ENCODE measurements at places on chromosomes 5 and 9.

- no peak for DNase-seq
These were observed 36.5 kb upstream of the GLDC start for GRCh38 chr9:6681957-6682501.

- DNase-seq, result no peak
These were observed 335.7 kb upstream of the RPS23 start for GRCh38 chr5:82613891-82614290.

- DNase-seq, result no peak
These were observed 54.9 kb downstream of the ASTN2 start for GRCh38 chr9:117359910-117360309.

DNA sequence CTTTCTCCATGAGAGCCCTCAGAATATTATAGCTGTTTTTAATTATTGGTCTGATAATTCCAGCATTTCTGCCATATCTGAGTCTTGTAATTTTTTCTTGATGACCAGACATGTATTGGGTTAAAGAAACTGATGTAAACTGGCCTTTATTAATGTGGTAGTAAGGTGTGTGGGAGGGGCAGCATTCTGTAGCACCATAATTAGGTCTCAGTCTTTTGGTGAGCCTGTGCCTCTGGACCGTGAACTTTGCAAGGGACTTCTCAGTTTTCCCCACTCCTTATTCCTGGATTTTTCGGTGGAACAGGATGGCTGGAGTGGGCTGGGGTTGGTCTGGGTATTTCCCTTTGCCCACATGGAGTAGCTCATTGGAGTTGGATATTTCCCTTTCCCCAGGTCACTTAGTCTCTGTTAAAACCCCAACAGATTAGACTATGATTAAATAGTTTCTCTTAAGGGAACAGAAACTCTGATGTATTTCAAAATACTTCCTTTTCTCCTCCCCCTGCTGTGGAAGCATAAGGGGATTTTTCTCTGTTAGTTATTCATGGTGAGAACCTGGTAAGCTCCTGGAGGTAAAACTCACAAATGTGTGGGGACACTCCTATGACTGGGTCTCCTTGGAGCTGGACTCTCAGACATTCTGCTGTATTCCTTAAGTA is 52.4 kb downstream of the FSD1L start:
- DNase-seq, result no peak

- DNase-seq, result no peak
These were observed 66.0 kb downstream of the PLAC8L1 start for GRCh38 chr5:146039420-146039819.

DNA sequence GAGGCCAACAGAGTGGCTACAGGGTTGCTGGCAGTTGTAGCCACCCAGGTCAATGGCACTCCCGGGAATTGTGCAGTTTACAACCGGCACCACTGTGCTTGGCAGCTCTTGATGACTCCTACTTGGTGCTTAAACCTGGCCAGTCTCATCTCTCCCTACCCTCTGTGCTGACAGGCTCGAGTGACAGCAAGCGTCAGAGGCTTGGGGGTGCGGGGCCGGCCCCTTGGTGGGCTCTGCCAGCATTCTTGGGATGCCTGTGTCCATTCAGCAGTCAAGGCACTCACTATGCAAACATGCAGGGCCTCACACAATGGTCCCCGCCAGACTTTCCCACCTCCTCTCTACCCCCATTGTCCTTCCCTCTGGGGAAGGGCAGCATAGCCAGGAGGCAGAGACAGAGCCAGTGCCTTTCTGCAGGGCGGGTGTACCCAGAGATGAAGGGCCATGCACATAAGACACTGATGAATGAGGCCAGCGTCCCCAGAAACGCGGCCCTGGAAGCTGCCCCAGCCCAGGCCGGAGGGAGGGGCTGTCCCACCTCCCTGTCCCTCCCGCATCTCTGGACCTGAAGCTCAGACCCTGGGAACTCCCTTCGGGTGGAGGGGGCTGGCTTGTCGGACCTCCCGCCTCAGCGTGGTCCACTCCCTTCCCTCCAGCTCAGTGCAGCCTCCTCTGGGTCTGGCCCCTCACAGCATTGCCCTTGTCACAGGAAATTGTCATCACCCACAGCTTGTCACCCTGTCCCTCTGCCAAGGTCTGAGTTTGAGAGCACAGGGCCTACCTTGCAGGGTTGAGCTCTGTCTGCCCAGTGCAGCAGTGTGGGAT is 26.4 kb upstream of the NOTCH1 start:
- no peak for DNase-seq

DNA sequence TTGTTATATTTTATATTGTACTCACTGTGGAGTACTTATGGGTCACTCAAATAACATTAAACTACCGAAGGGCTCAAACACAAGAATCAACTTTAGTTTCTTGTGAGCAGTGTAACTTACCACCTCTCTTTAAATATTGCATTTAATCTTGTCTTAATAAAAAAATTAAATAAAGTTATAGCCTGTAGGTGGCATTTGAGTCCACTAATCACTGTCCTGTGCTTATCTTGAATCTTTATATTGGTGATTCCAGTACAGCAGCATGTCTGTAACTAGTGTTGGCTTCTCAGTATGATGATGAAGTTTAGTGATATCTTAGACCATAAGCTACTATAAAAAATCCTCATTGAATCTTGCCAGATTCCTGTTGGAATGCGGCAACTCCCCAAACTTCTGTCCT is 313.8 kb downstream of the FAM170A start:
- DNase-seq, result no peak

- no peak for DNase-seq
These were observed 56.1 kb downstream of the CFAP90 start for GRCh38 chr5:7794823-7795222.

DNA sequence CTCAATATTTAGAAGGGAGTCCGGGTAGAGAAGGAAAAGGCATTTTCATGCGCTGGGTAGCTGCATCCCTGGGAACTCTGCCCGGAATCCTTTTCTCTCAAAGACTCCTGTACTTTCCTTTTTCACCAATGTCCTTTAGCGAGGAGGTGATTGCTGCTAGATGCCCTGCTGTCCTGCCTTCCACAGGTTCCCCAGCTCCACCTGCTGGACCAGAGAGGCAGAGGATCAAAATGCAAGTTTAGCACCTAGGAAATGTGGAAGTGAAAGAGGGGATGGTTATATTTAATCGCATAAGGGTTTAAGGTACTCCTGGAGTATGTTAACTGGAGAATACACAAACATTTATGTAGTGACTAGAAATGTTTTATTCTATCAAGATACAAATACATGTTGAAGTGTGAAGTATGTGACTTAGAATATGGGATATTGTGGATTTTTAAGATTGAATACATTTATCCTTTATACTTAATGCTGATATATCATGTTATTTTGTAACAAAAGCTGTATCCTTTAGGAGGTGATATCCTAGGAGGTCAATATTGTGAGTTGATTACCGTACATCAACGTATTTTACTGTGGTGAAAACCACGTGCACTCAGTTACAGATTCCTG is 145.7 kb downstream of the ARHGAP26 start:
- DNase-seq, result no peak

GRCh38 chr5:64947031-64947430 is 178.3 kb downstream of the CWC27 start:
- DNase-seq, result no peak

DNA sequence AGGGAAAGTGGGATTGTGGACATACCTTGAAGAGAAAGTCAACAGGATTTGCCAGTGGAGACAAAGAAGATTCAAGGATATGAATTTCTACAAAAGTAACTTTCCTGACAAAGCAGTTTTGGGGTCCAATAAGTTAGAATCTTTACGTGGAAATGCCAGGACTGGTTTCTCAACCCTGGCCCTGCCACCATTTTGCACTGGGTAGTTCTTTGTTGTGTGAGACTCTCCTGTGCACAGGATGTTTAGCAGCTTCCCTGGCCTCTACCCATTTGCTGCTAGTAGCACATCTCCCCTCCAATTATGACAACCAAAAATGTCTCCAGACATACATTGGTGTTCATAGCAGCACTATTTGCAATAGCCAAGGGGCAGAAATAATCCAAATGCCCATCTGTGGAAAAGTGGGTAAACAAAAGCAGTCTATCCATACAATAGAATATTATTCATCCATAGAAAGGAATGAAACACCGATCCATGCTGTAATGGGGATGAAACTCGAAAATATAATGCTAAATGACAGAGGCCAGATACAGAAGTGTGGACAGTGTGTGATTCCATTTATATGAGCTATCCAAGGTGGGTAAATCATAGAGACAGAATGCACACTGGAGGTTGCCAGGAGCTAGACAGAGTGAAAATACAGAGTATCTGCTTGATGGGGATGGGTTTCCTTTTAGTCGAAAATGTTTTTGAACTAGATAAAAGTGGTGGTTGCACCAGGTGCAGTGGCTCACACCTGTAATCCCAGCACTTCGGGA is 91.4 kb downstream of the NSUN2 start:
- no peak for DNase-seq

DNA sequence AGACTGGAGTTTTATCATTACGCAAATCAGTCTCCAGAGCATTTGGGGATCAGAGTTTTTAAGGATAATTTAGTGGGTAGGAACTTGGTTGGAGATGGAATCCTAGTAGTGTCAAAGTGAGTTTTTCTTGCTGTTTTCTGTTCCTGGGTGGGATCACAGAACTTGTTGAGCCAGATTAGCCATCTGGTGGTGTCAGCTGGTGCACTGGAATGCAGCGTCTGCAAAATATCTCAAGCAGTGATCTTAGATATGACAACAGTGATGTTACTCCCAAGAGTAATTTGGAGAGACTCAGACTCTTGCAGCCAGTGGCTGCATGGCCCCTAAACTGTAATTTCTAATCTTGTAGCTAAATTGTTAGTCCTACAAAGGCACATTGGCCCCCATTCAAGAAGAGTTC is 1257.8 kb downstream of the MAT2B start:
- no peak for DNase-seq

GRCh38 chr9:93659044-93659836 is 82.9 kb downstream of the PHF2 start:
- no peak for DNase-seq

Measured in D721Med (cell line).